Activated T-cell treated with anti-CD3 and anti-CD28 coated beads, Interleukin-2, amount 50 U/mL, for 4 hours (primary cell): ENCODE measurements at places on chromosomes 16 and 17. TPM values are rescaled to one million over a fixed set of nuclear protein-coding genes. Genes with fewer than 3 reads are reported as not detected.

The KRT39 gene
- total RNA-seq: not detected

The CLDN9 gene
- total RNA-seq: not detected

GRCh38 chr16:54931120-54932014, 702 bp downstream of the IRX5 start:
- no peak for DNase-seq

DNA sequence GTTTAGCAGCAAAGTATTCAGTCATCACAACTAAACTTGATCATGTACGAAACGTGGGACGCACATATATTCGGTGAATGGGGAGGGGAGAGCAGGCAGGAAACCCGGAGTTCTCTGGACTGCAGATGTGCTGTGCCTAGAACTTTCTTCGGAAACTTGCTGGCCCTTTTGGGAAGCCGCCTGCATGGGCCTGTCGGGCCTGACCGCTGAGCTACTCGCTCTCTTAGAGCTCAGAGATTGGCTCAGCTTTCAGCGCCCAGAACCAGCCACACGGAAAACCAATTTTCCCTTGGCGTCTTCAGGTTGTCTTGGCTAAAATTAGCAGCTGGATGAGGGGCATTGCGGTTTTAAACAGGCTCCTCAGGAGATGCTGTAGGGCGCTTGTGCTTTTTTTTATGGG, 38.1 kb downstream of the ZDHHC7 start:
- no peak for DNase-seq

DNA sequence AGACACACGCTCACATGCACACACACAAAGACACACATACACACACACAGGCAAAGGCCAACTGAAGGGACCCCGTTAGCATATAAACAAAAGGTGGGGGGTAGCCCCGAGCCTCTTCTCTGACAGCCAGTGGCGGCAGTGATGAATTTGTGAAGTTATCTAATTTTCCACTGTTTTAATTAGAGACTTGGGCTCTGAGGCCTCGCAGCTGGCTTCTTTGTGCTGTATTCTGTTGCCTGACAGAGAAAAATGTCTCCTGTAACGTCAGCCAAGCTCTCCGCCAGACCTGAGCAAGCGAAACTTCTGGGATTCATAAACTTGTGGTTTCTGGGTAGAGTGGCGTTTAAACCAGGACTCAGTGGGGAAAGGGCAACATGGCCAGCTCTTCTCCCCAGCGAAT, 113.9 kb upstream of the FOXF1 start:
- DNase-seq: no peak
